Inflammatory macrophage treated with lipopolysaccharide for 4 hours (primary cell): ENCODE measurements at places on chromosomes 2 and 18.
A peak's percentile ranks its signal among the peaks of the same experiment; 100 is the strongest.

DNA sequence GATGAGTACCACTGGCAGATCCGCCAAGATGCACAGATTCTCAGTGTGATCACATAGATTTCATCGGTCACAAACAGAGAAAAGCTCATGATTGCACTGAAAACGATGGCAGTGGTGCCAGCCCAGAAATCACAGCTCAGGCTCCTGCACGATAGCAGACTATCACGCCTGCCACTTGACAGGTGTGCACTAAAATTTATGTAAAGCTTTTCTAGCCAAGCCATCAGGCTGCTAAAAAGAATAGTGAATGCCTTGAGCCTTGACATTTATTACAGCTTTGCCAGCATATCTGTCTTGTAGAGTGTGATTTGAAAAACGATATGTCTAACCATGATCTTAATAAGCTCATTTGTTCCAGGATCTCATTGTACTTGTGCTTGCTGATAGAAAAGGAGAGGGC, 409.5 kb upstream of the CWC22 start:
- DNase-seq, result no peak

DNA sequence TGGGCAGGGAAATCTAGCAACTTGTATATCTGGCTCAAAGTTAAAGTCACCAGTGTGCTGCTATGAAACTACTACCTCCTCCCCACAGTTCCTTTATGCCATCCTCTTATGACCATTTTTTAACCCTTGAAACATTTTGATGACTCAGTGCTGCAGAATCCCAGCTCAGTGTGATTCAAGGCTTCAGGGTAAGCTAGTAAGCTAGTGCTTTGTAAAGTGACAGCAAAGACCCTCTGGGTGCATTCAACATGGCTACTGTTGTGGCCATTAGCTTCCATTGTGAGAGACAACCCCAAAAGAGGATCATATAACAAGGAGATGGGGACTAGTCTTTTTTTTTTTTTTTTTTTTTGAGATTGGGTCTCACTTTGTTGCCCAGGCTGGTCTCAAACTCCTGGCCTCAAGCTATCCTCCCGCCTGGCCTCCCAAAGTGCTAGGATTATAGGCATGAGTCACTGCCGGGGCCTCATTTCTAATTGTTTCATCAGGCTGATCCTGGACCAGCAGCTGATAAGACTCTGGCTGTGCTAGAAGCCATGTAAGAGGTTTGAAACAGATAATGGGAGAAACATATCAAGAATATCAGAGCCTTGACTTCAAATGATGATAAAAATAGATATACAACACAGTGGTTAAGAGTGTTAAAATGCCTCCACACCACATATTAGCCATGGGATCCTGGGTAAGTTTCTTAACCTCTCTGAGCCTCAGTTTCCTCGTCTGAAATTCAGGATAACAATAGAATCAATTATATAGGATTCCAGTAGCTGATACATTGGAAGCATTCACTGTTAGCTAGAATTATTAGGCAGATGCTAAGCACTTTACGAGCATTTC, 65.7 kb upstream of the RTN4 start:
- DNase-seq, result peak; percentile 75

- no peak for DNase-seq
Observed at GRCh38 chr18:7585276-7585670, 18.2 kb downstream of the PTPRM start.

DNA sequence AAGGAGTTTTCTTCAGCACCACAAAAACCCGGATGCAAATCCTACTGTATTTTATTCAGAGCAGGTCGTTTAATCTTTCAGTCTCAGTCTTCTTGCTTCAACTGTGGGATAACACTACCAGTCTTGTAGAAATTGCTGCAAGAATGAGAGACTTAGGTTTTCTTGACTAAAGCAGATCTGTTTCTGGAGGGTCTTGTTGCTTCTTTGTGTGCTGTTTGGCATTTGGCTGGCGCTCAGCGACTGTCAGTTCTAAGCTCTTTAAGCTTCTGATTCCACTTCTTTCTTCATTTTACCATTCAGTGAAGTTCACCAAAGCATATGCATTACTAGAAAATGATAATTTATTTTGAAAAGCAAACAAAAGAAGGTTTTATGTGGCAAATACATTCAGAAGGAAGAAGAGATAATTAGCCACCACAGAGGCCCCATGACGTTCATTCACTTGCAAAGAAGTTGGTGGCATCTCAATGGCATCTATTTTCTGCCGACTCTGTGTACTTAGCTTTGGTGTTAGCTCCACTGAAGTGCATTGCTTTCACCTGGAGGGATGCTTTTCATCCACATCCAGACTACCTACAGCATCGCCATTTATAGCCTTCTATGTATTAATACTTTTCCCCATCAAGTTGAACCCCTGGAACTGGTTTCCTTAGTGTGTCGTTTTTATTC, 53.7 kb downstream of the TRIB2 start:
- DNase-seq, result no peak

DNA sequence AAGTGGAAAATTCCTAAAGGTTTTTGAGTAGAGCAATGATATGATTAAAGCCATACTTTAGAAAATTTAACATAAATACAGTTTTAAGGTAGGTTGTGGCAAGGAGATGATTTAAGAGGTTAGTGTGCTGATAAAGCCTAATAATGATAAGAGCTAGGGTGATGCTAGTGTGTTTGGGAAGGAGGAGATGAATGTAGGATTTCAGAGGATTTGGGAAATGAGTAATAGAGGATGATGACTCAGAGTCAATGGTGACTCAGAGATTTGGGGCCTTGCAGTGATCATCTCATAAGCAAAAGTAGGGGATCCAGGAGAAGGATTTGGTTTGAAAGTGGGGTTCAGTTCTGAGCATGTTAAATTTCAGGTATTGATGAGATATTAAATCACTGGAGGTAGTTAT, 23.3 kb downstream of the STAMBP start:
- peak; percentile 36 for DNase-seq

GRCh38 chr18:11526675-11527074, 82.7 kb upstream of the SLC35G4 start:
- DNase-seq, result no peak

- DNase-seq, result no peak
Observed at GRCh38 chr2:175147186-175147585, 20.8 kb downstream of the ATF2 start.

GRCh38 chr2:217877866-217878265, 124.9 kb downstream of the TNS1 start:
- no peak for DNase-seq

GRCh38 chr18:70523792-70524182, 234.9 kb downstream of the SOCS6 start:
- DNase-seq, result no peak

DNA sequence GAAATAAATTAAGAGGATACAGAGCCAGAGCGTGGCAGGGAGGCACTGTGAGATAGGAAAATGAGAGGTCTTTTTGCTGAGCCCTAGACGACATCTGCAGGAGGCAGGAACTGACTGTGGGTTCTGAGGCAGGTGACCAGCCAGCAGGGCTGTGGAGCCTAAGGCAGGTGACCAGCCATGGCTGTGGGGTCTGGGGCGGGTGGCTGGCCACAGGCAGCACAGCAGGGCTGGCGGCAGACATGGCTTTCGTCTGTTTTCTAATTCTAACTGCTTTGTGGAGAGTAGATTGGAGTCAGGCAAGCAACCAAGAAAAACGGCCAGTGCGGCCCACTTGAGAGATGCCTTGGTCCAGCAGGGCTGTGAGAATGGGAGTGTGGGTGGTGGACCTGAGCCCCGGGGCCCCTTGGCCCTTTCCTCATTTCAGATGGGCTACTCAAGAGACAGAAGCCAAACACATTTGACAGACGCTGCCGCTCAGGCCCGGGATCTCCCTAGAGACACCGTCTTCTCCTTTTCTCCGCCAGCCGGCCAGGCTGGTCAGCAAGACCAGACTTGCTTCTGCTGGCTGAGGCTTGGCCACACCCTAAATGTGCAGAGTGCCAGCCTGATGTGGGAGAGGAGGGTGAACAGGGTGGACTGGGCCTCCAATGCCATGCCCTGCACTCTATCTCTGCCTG, 19.7 kb upstream of the GNAL start:
- no peak for DNase-seq

- DNase-seq, result no peak
Observed at GRCh38 chr18:79540161-79540903, 139.3 kb upstream of the CTDP1 start.

DNA sequence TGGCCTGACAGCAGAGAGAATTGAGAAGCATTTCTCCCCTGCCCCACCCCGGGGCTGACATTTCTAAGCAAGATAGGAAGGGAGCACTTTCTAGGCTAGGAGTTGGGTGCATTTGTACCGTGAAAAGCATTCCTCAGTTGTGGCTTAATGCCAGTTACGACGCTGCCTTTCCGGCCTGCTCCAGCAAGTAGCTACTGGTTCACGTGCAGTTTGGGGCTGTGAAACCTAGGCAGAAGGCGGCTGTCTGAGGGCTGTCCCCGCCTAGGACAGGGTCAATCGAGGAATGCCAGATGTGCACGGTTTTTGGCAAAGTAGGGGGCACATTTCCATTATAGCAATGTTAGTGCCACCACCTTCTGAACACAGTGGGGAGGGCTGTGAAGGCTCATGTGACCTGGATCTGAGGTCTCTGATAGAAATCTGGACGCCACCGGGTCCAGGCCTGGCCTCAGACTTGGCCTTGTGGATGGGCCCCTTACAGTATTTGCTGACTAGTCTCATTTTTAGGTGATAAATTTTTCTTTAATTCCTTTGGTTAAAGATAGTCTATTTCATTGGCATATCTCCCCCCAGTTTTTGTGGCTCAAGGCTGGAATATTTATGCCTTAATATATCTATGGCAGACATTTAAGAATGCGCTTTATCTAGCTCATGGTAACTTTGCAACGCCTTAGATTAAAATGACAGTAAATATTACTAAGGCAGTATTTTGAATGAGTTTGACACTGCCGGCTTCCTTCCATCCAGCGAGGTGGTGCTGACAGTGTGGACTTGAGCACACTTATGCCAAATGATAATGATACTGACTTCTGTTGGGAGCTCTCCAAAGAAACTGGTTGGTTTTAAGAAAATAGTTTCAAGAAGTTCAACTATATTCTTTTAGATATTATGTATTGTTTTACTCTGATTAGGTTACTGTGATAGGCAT, 78.7 kb downstream of the LPIN1 start:
- no peak for DNase-seq

GRCh38 chr2:202442882-202443281, 66.8 kb downstream of the BMPR2 start:
- DNase-seq, result no peak

DNA sequence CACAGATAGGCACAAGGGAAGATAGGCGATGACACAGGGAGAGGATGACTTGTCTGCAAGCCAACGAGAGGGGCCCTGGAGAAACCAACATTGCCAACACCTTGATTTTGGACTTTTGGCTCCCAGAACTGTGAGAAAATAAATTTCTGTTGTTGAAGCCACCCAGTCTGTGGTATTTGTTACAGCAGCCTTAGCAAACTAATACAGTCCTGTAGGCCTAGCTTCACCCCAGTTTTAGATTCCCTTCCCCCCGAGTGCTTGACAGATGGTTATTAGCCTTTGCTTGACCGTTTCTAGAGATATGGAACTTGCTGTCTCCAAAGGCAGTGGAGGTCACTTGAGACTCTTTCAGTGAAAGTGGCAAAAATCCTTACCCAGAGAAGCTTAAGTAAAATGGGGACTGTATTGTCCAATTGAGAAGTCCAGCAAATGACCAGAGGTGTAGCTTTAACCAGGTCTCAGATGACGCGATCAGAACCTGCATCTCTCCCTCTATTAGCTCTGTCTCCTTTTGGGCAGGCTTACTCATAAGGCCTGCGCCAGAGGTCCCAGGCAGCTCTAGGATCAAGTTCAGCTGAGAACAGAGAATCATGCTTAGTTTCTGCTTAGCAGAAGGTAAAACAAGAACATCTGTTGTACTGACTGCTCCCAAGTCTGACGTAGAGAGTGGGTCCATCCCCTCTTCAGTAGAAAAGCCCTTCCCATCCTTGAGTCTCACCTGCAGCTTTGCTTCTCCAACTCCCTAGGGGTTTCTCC, 50.4 kb downstream of the MFSD6 start:
- DNase-seq, result no peak

DNA sequence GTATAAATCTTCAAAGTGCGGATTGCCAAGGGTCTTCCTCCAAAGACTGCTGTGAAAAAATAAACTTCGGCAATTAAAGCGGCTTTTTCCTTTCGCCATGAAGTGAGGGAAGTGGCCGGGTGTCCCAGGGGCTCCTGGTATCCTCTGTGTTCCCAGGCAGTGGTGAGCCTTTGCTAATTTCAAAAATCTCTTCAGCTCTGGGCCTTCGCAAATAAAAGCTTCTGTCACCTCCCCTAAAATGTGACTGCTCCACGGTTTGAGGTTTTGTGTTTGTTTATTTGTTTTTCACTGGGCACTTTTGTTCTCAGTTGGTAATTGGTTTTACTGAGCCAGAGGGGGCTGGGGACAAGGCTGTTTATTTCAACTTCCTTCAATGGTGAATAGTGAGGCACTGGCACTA, 270.1 kb upstream of the POU3F3 start:
- no peak for DNase-seq

DNA sequence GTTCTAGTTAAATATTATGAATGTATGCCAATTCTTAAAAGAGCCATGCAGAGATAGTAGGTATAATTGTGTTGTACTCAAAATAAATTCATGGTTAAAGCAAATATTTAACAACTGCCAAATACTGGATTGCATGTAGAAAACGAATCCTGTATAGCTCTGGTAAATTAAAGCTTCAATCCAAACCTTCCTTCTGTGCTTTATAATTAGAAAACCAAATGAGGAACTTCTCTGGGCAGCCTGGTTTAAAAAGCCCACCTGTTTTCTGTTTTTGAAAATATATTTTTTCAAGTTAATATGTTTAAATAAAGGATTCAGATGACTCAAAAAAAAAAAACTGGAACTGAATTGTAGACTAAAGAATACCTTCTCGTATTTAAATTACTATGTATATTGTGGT, 48.3 kb upstream of the ITGA4 start:
- DNase-seq, result no peak

DNA sequence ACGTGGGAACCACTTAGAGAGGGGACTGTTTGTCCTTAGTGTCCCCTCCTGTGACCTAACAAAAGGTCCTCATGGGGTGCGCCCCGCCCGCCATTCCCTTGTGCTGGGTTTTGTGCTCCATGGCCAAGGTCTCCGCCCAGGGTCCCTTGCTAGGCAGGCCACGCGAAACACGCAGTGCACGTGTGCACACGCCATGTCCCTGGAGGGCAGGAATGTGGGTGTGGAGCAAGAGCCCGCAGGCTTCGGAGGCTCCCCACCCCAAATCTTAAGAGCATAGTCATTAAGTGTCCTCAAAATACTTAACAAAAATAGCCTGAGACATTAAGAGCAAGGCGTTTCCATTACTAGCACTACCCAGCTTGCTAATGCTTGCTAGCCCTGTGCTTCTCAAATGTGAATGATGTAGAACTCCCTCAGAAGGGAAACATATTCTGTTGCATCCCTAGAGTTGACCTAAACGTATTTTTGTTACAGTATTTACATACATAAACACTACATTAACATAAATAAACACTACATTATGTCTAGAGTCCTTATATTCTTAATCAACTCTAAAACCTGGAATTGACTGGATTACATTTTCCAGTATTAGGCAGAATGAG, 117.6 kb upstream of the APCDD1 start:
- DNase-seq, result no peak
